ENCODE measurements at places on chromosomes 3 and 15.

GRCh38 chr15:40151499-40151898, 9.4 kb upstream of the BUB1B start:
- no peak for DNase-seq

- DNase-seq: no peak
Observed at GRCh38 chr3:160773722-160774121, 17.7 kb downstream of the PPM1L start.

- DNase-seq: peak; percentile 44
Observed at GRCh38 chr3:192917028-192917403, 640 bp downstream of the MB21D2 start.

- peak; percentile 86 for DNase-seq
Observed at GRCh38 chr15:60585743-60586708, 107.1 kb upstream of the ICE2 start.

GRCh38 chr3:141419946-141420345, 51.6 kb downstream of the ZBTB38 start:
- DNase-seq: no peak

DNA sequence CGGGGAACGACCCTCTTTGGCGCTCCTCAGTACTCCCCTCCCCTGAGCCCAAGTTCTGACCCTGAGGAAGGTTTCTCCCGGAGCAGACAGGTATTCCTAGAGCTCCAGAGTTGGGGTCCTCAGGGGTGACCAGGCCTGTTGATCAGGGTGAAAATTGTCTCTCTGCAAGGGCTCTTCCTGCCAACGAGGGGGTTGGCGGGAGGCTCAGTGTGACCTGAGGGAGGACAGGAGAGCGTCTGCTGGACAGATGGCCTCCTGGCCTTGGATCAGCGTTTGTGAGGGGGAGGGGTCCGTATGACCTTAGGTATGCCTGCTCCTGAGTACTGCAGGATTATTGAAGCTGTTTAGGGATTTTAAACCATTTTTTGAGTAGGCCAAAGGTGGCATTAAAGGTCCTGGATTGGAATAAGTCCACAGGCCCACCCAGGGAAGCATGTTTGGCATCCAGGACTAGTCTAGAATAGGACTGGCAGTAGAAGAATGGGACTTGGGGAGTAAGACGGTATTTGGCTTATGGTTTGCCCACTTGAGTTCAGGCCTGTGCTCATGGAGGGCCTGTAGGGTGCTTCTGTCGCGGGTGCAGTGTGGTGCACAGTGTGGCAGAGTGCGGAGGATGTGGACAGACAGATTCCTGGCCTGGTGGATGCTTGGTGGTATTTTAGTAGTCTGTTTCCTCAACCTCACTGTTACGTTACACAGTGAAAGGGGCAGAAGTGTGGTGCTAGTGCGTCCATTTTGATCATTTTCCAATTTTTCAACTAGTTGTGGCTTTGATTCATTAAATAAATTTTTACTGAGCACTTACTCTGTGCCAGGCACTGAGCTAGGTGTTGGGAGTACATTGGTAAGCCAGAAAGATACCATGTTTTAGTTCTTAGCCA, 959 bp downstream of the ZNF592 start:
- peak; percentile 59 for DNase-seq

DNA sequence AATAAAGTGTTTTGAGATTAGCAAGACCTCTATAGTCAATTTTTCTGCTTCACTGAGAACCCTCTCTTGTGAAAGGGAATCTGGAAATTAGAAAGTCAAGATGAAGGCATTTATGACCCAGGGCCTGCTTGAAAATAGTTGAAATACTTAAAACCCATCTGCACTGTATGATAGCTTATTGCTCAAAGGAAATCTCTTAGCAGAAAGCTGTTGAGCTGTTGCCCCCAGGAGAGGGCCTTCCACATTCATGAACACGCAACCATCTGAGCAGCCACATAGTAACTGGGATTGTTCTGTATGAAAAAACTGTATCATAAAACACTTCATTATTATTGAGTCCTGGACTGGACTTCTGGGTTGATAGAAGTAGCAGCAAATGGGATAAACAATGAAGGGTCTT, 106.4 kb upstream of the PTX3 start:
- no peak for DNase-seq

DNA sequence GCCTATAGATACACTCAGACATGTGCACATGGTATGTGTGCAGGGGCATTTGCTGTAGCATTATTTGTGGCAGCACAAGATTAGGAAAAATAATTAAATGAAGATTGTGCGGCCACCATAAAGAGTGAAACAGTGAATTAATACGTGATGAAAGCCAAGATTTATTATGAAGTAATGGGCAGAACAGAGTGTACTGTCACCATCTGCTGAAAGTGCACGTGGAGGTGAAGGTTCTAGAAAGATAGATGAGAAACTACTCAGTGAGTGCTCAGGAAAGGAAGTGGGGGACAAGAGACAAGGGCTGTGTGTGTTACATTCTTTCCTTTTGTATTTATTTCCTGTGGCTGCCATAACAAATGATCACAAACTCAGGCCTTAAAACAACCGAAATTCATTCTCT, 246.1 kb upstream of the ATP10A start:
- no peak for DNase-seq

DNA sequence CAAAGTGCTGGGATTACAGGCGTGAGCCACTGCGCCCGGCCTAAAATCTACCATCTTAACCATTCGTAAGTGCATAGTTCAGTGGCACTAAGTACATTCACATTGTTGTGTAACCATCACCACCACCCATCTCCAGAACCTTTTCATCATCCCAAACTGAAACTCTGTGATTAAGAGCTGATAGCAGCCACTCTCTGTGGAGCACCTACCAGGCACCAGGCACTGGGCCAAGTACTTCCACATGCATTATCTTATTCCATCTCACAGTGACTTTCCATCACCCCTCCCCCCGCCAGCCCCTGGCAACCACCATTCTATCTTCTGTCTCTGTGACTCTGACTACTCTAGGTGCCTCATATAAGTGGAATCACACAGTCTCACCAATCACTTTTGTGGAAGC, 2.3 kb upstream of the INSYN1 start:
- no peak for DNase-seq

GRCh38 chr15:40335938-40336743, 4.6 kb downstream of the CCDC9B start:
- DNase-seq: no peak

DNA sequence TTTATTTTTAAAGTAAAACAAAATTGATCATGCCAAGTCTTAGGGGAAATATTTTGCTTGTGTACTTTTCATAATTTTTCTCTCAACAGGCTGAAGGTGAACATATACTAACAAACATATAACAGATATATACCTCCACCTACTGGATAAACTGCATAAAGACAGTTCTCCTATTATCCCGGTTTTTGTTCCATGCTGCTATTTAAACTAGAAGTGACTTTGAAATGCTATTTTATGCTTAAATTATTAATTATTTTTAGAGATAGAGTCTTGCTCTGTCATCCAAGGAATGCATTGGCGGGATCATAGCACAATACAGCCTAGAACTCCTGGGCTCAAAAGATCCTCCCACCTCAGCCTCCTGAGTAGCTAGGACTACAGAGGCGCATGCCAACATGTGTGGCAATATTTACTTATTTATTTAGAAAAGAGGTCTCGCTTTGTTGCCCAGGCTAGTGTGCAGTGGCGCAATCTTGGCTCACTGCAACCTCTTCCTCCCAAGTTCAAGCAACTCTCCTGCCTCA, 49.8 kb downstream of the ST3GAL6 start:
- DNase-seq: no peak

- DNase-seq: no peak
Observed at GRCh38 chr3:177824190-177824786, 627.0 kb upstream of the TBL1XR1 start.

DNA sequence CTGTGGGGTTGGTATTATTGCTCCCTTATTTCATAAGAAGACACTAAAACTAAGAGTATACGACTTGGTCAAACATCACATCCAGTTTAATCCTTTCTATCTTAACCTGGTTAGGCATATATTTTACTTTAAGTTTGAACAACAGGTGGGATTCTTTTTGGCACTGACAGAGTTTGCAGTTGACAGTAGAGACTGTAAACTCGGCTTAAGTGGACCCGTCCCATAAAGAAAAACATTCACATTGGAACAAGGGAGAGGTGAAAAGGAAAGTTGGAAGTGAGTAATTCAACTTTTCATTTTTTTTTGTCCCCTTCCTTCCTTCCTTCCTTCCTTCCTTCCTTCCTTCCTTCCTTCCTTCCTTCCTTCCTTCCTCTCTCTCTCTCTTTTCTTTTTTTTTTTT, 355.4 kb downstream of the LPP start:
- DNase-seq: no peak

- no peak for DNase-seq
Observed at GRCh38 chr3:139319428-139320402, 24.1 kb upstream of the MRPS22 start.

GRCh38 chr3:157110761-157111278, 49.1 kb downstream of the CCNL1 start:
- DNase-seq: no peak

DNA sequence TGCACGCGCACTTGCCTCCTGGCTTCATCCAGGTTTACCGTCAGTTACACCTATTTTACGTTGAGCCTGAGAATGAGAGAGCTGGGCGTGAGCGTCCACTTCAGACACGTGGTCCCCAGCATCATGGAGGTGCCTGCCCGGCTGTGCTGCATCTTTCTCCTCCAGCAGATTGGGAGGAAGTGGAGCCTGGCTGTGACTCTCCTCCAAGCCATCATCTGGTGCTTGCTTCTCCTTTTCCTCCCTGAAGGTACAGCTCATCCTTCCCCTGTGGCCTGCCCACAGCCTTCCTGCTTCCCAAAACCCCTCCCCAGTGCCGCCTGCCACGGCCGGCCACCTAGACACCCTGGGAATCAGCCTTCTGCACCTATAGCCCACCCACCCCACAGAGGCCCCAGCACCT, 31.6 kb downstream of the SLC22A14 start:
- no peak for DNase-seq

DNA sequence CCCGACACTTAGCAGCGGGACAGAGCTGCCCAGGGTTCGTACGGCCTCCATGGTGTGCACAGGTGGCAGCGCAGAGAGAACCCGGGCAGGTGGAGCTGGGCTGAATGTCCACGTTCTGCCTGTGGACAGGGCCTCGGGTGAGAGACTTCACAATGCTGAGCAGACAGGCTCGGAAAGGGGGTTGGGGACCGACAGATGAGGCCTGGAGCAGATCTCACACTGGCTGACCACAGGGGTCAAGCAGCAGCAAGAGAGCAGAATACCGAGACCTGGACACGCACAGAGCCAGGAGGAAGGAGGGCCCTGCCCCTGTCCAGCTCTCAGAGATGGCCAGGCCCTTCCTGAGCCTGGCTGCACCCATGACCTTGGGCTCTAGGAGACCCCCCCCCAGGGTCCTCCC, 83.0 kb downstream of the VGLL4 start:
- no peak for DNase-seq

DNA sequence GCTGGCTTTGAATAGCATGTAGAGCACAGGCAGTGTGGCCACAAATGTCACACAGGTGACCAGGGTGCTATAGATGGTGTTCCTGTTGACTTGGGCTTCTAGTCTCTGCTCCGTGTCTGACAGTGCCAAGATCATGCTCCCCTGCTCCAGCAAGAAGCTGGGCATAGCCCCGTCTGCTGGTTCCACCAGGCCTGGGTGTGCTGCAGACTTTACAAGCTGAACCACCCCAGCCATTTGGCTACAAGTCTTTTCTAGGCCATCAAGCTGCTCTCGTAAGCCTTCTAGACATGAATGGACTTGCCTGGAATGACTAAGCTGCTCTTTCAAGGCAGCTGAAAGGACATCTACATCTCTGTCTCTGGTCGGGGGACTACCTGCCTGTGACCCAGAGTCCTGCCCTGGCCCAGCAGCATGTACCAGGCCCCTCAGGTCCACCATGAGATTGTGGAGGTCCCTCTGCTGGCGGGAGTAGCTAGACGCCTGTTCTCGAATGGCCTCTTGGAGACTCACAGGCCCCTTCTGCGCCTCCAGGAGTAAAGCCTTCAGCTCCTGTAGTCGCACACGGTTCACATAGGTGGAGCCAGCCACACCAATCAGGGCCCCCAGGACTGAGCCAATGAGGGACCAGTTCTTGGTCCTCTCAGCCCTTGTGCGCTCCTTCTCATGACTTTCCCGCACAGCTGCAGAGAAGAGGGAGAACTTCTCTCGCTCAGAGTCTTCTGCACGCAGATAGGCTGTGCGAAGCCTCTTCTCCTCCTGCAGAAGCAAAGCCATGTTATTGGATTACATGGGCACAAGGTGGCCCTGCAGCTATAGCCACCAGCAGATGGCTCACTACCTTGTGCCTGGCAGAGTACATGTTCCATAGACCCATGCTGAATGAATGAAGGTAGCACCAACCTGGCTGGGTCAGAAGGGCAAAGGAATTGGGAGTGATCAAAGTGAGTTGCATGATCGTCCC, 2.8 kb upstream of the PLXNB1 start:
- DNase-seq: no peak

- DNase-seq: no peak
Observed at GRCh38 chr15:93026380-93026817, 62.6 kb downstream of the RGMA start.

GRCh38 chr3:118476885-118477618, 557.6 kb downstream of the IGSF11 start:
- no peak for DNase-seq

GRCh38 chr3:37626736-37627565, 234.7 kb upstream of the CTDSPL start:
- no peak for DNase-seq

- peak; percentile 76 for DNase-seq
Observed at GRCh38 chr15:90249203-90249863, at the start of gene TTLL13. Gene TTLL13 (plus strand): TSS chr15:90249556. CDS start chr15:90250631, 1,075 bp downstream.

All from CD4-positive, alpha-beta T cell treated with Interleukin-21 for 1 hour (primary cell).